Activated naive CD8-positive, alpha-beta T cell treated with anti-CD3 and anti-CD28 coated beads, Interleukin-2, amount 50 U/mL, for 24 hours (primary cell): ENCODE measurements at places on chromosomes 5 and 9.

DNA sequence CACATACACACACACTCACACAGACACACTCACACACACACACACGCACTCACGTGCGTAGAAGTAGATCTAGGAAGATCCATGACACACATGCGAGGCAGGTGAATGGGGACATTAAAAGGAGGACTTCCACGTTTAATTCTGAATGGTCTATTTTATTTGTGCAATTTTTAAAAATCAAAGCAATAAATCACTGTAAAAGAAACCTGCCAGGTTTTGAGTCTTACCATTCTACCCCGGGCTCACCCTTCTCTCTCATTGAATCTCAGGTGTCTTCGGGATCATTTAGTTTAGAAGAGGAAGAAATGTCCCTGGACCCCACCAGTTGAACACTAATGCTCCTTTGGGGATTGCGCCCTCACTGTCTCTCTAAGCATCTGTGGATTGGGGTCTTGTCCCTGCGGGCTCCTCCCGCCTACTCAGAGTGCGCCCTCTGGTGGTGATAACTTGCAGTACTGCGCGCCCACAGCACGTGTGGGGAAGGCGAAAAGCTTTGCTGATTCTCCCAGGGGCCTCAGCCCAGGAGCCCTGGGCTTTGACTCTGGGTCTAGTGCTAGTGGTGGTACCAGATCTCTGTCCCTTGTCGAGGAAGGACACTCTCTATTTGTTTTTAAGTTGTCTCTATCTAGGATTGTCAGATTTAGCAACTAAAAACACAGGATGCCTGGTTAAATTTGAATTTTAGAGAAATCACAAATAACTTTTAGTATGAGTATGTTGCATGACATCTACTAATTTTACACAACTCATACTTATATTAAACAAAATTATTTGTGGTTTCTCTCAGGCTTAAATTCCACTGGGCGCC is 34.8 kb downstream of the BOD1 start:
- peak; percentile 62 for DNase-seq

DNA sequence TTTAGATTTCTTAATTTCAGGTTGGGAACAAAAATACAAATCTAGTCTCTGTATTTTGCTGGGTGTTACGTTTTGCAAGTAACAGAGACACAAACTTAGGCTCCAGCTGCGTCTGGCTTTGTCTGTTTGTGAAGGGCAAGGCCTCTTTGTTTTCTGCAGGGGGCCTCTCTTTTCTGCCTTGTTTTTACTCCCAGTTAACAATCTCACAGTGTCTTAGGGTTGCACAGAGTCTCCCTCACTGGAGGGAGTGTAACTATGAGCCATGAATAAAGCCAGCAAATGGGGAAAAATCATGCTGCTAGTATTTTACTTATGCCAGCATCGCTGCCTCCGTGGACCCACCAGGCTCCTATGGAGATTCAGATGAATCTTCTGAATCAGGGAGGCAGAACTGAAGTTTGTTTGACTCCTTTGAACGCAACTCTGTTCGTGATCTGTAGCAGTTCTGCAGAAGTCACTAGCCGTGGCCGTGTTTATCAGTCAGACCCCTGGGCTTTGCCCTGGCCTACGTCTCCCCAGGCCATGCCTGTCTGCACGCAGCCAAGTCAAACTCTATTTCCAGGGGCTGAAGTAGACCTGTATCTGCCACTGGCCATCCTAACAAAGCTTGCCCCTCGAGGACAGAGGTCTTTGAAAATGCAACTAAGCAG is 77.2 kb downstream of the ATP10B start:
- DNase-seq = no peak

- DNase-seq = no peak
These were observed 7.4 kb upstream of the AMACR start for GRCh38 chr5:34015120-34015822.

GRCh38 chr9:16612627-16613026 is 257.8 kb downstream of the BNC2 start:
- DNase-seq = no peak

- no peak for DNase-seq
These were observed 44.7 kb downstream of the TRIP13 start for GRCh38 chr5:937151-937924.

DNA sequence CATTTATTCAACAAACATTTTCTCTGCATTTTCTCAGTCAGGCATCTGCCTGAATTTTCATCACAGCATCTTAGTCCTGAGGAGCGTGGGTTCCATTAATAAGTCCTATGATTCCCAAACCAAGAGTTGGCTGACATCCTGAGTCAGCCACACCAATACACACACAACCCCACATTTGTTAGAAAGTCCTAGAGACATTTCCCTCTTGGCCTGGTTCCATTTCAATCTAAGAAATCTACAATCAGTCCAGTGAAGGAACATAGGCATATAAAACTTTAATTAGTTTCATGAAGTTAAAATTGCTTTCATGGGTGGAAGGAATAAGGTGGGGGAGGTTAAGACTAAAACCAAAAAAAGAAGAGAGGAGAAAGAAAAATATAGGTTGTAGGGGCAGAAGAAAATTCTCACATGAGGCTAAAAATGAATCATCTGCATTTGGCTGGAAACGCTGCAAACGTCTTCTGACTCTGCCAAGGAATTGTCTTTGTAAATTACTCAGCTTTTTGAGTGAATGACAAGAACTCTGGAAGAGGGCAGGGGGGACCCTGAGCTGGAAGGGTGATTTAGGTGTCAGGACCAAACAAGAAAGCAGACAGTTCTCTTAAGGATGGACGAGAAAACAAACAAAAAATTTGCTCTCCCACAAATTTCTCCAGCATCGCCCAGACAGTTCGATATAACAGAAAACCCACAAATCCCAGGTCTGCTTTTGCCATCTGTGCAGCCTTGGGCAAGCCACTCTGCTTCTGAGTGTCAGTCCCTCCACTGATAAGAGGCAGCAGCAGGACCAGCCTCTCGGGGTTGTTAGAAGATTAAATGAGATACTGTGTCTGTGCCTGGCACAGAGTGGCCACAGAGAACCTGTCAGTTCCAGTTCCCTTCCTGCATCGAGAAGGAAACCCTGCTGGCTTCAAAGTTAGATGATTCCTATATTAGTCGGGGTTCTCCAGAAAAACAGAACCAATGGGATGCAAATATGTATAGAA is 289.7 kb downstream of the CDK5RAP2 start:
- DNase-seq = no peak

- DNase-seq = no peak
These were observed 22.3 kb upstream of the WDR41 start for GRCh38 chr5:77514457-77514856.

DNA sequence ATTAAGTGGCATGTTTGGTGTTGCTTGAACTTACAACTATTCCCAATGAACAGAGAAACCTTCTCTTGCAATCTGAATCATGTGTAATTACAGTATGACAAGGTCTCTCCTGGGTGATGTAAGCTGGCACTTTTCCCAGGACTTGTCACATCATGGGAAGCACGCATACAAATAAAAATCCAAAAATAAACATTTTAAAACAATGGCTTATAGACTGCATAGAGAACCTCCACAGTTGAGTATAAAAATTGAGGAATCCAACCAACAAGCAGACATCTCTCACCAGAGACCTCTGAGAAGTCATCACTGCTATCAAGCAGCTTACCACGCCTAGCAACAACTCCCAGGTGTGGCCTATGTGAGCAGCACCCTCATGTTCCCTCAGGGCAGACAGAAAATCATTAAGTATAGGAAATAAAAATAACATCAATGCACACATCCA is 3.9 kb downstream of the MLLT3 start:
- DNase-seq = no peak

DNA sequence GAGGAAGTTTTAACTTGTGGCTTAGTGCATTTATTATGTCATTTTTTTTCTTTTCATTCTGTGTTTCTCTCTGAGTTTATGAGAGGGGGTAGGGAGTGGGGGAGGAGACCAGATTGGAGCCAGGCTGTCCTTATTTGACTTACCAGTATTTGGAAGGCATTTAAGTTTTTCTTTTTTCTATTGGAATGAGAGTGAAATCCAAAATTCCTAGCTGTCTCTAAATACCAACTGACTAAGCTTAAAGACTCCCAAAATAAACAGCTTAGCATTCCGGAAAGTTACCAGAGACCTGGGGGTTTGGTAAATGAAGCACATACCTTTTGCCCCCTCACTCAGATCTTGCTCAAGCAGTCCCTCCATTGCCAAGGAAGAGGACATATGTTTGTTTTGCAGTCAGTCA is 581.9 kb upstream of the BRINP1 start:
- DNase-seq = no peak

- no peak for DNase-seq
These were observed 175.6 kb downstream of the CD180 start for GRCh38 chr5:67021031-67021430.

DNA sequence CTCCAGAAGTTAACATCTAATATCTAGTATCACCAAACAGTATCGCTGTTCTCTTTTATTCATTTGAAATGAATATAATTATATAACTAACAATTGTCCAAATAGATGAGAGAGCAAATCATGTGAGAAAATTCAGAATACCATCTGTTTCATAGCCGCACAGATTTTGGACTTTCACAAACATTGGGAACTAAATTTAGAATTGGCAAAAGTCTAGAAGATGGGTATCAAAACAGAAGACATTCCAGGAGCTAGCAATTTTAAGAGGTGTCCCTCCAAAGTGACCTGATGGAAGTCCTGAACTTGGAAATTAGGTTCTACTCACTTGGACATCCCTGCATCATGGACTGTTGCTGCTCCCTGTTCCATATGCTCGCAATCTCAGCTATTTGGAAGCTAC is 57.0 kb upstream of the FSD1L start:
- no peak for DNase-seq

DNA sequence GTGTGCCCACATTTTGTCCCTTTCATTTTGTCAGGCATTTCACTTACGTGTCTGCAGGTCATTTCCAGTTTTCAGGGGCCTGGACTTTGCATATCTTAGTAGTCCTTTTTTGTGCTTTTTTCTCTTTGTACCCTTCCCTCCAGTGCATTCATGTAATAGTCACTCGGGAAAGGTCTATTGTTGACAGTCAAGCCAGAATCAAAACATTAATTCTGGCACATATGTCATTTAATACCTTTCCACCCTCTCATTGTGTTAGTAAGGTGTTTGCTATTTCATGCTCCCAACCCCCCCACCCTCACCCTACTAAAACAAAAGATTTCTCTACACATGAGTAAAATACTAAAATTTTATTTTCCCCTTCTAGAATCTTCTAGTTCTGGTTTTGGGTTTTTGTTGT is 42.7 kb downstream of the UGCG start:
- no peak for DNase-seq

DNA sequence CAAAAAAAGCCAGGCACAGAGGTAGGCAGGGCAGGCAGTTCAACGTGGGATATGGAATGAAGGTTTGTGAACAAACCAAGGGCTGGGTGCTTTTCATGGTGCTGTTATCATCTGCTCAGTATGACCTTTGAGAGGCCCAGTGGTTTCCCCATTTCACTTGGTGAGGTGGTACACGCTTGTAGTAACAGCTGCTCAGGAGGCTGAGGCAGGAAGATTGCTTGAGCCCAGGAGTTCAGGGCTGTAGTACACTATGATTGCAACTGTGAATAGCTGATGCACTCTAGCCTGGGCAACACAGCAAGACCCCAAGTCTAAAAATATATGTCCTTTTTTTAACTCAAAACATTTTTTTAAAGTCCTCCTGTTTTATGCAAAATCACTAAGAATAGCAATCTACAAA is 174.8 kb downstream of the ENC1 start:
- no peak for DNase-seq

DNA sequence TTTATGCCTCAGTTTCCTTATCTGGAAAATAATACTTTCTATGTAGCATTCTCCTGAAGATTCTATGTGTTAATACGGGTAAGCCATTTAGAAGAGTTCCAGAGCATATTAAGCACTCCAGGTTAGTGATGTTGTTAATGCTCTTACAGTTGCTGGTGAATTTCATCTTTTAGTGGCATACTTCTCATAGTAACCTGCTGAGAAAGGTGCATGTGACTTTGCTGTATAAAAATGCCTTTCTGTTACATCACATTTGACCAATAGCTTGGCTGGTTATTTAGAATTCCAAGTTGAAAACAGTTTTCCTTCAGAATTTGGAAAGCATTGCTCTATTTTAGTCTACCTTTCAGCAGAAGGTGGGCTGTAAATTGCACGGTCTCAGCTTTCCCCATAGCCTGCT is 27.2 kb downstream of the GCNT1 start:
- DNase-seq = no peak

DNA sequence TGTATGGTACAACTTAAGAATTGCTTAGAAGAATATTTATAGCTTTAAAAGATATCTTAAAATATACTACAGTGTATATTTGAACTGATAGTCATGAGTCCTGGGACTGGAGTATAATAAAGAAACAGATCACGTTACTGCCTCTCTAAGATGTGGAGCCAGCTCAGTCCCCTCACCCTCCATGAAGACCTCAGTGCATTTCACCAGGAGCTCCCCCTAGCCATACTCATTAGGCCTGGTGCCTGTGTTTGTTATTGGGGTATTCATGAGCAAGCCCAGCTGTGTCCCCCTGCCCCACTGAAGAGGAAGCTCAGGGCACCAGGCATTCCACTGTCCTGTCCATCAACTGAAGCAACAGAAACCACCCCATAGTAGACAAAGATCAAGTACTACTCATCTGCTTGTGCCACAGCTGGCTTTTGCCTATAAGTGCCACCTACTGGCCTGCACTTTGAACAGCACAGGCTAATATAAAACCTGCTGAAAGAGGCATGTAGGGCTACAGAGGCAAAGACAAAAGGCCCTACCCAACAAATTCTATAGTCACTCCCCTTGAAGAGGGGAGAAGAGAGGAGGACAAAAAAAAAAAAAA is 850.2 kb upstream of the NUDT12 start:
- DNase-seq = no peak

GRCh38 chr9:35499701-35500030 is 9.8 kb downstream of the RUSC2 start:
- DNase-seq = no peak

- no peak for DNase-seq
These were observed 36.2 kb downstream of the SPOCK1 start for GRCh38 chr5:137462816-137463520.

GRCh38 chr5:83400701-83401100 is 70.8 kb upstream of the VCAN start:
- DNase-seq = no peak

GRCh38 chr5:143121135-143121475 is 282.4 kb downstream of the NR3C1 start:
- peak; percentile 31 for DNase-seq

DNA sequence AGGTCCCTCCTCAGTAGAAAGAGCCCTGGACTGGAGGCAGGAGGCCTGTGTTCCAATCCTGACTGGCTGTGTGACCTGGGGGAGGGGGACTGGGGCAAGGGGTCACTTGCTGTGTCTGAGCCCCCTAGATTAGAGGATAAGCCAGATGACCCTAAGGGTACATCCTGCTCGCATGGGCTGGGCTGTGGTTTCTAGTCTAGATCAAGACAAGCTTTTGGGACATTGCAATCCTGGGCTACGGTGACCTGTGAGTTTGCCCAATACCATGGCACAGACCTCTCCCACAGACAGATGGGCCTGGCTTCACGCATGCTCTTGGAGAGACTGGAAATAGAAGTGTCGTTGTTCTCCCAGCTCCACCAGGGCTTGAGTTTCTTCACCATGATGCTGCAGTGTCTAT is 27.0 kb downstream of the NDUFA8 start:
- no peak for DNase-seq

- no peak for DNase-seq
These were observed 487.5 kb upstream of the SGCD start for GRCh38 chr5:155839251-155840037.

GRCh38 chr5:100472091-100472490 is 63.1 kb upstream of the FAM174A start:
- DNase-seq = no peak
